Right atrium auricular region (tissue), 2 donors: ENCODE measurements at places on chromosomes 13 and 19. TPM values are rescaled to one million over a fixed set of nuclear protein-coding genes. Genes with fewer than 3 reads are reported as not detected.

DNA sequence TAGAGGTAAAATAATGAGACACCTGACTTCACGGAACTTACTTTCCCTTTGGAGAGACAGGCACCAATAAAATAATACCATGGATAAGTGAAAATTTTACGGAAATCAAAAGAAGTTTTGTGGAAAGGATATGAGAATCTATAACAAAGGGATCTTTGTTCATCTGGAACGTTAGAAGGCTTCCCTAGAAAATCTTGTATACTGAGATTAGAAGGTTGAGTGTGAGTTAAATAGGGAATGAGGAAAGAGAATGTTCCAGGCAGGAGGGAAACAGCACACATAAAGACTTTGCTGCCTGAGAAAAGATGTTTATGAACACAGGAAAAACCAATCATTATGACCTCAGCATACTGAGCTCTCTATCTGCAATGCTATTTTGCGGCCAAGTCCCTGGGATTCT lies 19.6 kb upstream of the RAP2A start:
- DNase-seq, result no peak

- no peak for DNase-seq
These were observed 45.6 kb upstream of the ZNF562 start for GRCh38 chr19:9720541-9720940.

DNA sequence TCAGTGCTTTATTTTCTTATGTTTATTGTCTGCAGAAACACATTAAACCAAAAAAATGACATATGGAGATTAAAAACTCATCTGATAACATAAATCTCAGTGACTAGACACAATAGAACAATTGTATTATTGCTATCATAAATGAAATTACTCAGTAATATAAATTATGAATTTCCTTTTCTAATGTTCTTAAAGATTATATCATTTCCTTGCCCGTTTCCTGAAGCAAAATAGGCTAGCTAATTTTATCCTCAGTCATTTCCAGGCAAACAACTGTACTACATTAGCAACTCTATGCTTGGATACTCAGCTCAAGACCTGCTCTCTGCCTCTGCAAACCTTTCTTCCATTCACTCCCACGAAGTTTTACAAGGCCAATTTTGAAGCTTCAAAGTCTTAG lies 61.2 kb downstream of the RFC3 start:
- DNase-seq, result no peak

RDH13 gene
- total RNA-seq, result 26.5 TPM

ZNF836 gene
- 7.6 TPM for total RNA-seq

DCT gene
- total RNA-seq, result 0.11 TPM

DNA sequence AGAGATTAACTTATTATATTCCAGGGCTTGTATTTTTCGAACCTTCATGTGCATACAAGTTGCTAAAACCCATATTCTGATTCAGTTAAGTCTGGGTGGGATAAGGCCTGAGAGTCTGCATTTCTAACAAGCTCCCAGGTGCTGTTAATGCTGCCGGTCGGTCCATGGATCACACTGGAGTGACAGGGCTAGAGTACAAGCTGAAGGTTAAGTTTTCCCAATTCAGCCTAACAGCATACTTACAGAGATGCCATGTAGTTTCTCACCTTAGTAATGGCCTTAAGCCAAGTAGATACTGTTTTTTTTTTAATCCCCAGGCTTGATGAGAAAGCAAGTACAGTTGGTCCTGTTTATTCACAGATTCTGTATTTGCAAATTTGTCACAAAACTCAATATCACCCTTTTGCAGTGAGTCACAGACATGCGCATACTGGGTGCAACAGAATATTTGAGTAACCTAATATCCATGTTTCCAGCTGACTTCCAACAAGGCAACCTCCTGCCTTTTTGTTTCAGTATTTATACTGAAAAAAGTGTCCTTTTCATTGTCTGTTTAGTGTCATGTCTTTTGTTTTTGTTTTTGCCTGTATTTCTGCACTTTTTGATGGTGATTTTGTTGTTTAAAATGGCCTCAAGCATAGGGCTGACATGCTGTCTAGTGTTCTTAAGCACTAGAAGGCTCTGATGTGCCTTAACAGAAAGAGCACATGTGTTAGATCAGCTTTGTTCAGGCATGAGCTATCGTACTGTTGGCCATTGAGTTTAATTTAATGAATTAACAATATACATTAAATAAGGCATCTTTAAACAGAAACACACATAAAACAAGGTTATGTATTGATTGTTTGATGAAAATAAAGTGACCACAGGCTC lies 875.0 kb downstream of the PCDH9 start:
- no peak for DNase-seq

- DNase-seq, result no peak
These were observed 201.0 kb upstream of the RXFP2 start for GRCh38 chr13:31538067-31539042.

GRCh38 chr13:53151336-53152056 lies 122.9 kb downstream of the OLFM4 start:
- DNase-seq, result no peak

DNA sequence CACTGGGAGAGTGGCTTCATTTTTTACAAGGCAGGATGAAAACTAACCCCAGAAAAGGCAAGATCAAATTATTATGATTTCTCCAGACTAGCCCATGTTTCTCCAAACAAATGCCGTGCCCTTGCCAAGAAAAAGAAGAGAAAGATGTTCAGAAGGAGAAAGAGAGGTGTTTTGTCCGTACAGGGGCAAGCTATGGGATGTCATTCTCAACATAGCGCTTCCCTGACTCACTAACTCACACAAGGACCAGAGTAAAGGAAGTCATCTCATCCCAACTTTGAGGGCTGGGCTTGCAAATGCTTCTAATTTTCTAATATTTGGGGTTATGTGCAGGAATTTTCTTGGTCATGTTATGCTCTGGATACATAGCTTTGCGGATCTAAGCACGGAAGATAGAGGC lies 224.2 kb upstream of the MAB21L1 start:
- DNase-seq, result no peak

SLC1A6 gene
- not detected for total RNA-seq
